ENCODE measurements at places on chromosomes 16 and 17. TPM values are rescaled to one million over a fixed set of nuclear protein-coding genes. Genes with fewer than 3 reads are reported as not detected.

The TP53I13 gene
- 72.6 TPM for total RNA-seq

The TRPV2 gene
- total RNA-seq = 11.3 TPM

The SLC25A39 gene
- 69.0 TPM for total RNA-seq

The MYLK3 gene
- total RNA-seq = 0.69 TPM

The TPSAB1 gene
- total RNA-seq = 146 TPM

The CPNE7 gene
- total RNA-seq = not detected

The CACNG3 gene
- total RNA-seq = not detected

The TRIM47 gene
- 67.8 TPM for total RNA-seq

GRCh38 chr16:75042426-75043174 is 43.8 kb downstream of the ZNRF1 start:
- H3K27ac ChIP-seq = peak overlapping the region; percentile 42
- H3K4me3 ChIP-seq = no peak overlapping the region
- no peak for DNase-seq
- H3K36me3 ChIP-seq = no peaks in the 10 kb centered on the region
- H3K27me3 ChIP-seq = no peaks in the 10 kb centered on the region
- peaks cover 53% of the 10 kb centered on the region for H3K4me1 ChIP-seq

GRCh38 chr17:77704048-77704815 is 254.3 kb upstream of the TNRC6C start:
- H3K36me3 ChIP-seq = no peaks in the 10 kb centered on the region
- H3K27me3 ChIP-seq = no peaks in the 10 kb centered on the region
- no peak for DNase-seq
- H3K27ac ChIP-seq = no peak overlapping the region

DNA sequence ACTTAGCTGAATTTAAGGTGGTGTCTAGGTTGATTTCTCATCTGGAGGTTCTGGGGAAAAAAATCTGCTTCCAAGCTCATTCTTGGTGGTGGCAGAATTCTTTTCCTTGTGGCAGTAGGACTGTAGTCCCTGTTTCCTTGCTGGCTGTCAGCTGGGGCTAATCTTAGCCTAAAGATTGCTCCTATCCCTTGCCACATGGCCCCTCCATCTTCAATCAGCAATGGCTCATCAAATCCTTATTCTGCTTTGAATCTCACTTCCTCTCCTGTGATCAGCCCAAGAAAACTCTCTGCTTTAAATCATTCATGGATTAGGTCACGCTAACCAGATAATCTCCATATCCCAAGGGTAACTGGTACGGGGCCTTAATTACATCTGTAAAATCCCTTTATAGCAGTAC is 6.6 kb downstream of the FAM20A start:
- H3K4me3 ChIP-seq = no peak overlapping the region
- no peak overlapping the region for H3K27ac ChIP-seq
- peak; percentile 66 for DNase-seq
- peaks cover 7% of the 10 kb centered on the region for H3K4me1 ChIP-seq
- H3K36me3 ChIP-seq = no peaks in the 10 kb centered on the region

GRCh38 chr16:50580180-50580798 is 32.1 kb downstream of the NKD1 start:
- peaks cover 68% of the 10 kb centered on the region for H3K4me1 ChIP-seq
- no peaks in the 10 kb centered on the region for H3K36me3 ChIP-seq
- no peak for DNase-seq
- no peaks in the 10 kb centered on the region for H3K27me3 ChIP-seq
- H3K4me3 ChIP-seq = no peak overlapping the region

DNA sequence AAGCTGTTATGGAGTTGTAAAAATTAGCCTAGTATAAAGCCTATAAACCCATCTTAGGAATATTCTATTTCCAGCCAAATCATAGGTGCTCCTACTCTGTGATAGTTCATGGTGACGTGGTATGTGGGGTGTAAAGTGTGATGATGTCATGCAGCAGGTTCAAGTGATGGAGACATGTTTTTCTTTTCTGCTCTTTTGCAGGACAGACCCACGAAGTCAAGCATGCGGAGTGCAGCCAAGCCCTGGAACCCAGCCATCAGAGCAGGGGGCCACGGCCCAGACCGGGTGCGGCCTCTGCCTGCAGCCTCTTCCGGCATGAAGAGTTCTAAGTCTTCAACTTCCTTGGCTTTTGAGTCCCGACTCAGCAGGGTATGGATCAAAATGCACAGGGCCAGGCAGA is 87.3 kb downstream of the SPECC1 start:
- peaks cover 19% of the 10 kb centered on the region for H3K4me1 ChIP-seq
- no peak overlapping the region for H3K27ac ChIP-seq
- H3K36me3 ChIP-seq = peaks cover 5% of the 10 kb centered on the region
- H3K27me3 ChIP-seq = no peaks in the 10 kb centered on the region

GRCh38 chr17:19747829-19748806 is at the start of gene ALDH3A1:
Gene ALDH3A1 (minus strand): TSS chr17:19748298. CDS start chr17:19745129, 3,169 bp downstream.
- no peaks in the 10 kb centered on the region for H3K27me3 ChIP-seq
- DNase-seq = no peak
- H3K4me3 ChIP-seq = no peak within 1 kb of the TSS
- peaks cover 12% of the 10 kb centered on the region for H3K4me1 ChIP-seq

GRCh38 chr16:15966420-15966819 is 17.0 kb downstream of the ABCC1 start:
- H3K27me3 ChIP-seq = no peaks in the 10 kb centered on the region
- DNase-seq = no peak
- peaks cover 97% of the 10 kb centered on the region for H3K4me1 ChIP-seq
- no peak overlapping the region for H3K4me3 ChIP-seq
- H3K36me3 ChIP-seq = no peaks in the 10 kb centered on the region

- DNase-seq = peak; percentile 90
- no peak overlapping the region for H3K27ac ChIP-seq
- H3K4me1 ChIP-seq = no peaks in the 10 kb centered on the region
- peaks cover 58% of the 10 kb centered on the region for H3K27me3 ChIP-seq
- H3K4me3 ChIP-seq = no peak overlapping the region
- no peaks in the 10 kb centered on the region for H3K36me3 ChIP-seq
Observed at GRCh38 chr17:8830141-8830540, 31.0 kb upstream of the MFSD6L start.

GRCh38 chr16:77715145-77715544 is 7.2 kb upstream of the NUDT7 start:
- H3K4me3 ChIP-seq = no peak overlapping the region
- no peaks in the 10 kb centered on the region for H3K36me3 ChIP-seq
- no peaks in the 10 kb centered on the region for H3K4me1 ChIP-seq
- no peak overlapping the region for H3K27ac ChIP-seq

GRCh38 chr17:7238420-7239090 is 702 bp downstream of the PHF23 start:
- H3K4me1 ChIP-seq = peaks cover 37% of the 10 kb centered on the region
- H3K4me3 ChIP-seq = peak overlapping the region; percentile 69
- peak overlapping the region; percentile 97 for H3K27ac ChIP-seq
- no peak for DNase-seq
- H3K27me3 ChIP-seq = no peaks in the 10 kb centered on the region

DNA sequence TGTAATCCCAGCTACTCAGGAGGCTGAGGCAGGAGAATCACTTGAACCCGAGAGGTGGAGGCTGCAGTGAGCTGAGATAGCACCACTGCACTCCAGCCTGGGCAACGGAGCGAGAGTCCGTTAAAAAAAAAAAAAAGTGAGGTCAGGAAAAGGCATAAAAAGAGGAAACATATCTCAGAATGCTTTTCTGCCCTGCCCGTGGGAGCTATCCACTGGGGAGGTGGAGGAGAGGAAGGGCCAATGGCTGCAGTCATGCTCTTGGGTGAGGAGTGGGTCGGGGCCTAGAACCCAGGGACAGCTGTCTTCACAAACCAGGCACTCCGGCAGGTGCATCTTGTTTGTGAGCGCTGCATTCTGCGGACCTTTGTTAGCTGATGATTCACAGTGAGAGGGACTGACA is 60.0 kb upstream of the CDC42EP4 start:
- no peaks in the 10 kb centered on the region for H3K4me1 ChIP-seq
- H3K27ac ChIP-seq = no peak overlapping the region
- H3K4me3 ChIP-seq = no peak overlapping the region
- DNase-seq = no peak
- no peaks in the 10 kb centered on the region for H3K36me3 ChIP-seq
- H3K27me3 ChIP-seq = no peaks in the 10 kb centered on the region

GRCh38 chr17:76700617-76701470 is 9.9 kb downstream of the MXRA7 start:
- H3K4me1 ChIP-seq = peaks cover 97% of the 10 kb centered on the region
- peaks cover 4% of the 10 kb centered on the region for H3K36me3 ChIP-seq
- H3K27ac ChIP-seq = peak overlapping the region; percentile 96
- peak overlapping the region; percentile 33 for H3K4me3 ChIP-seq
- peak; percentile 94 for DNase-seq

GRCh38 chr16:78323315-78323714 is 223.9 kb downstream of the WWOX start:
- no peak for DNase-seq
- no peaks in the 10 kb centered on the region for H3K4me1 ChIP-seq
- no peak overlapping the region for H3K4me3 ChIP-seq
- H3K36me3 ChIP-seq = no peaks in the 10 kb centered on the region
- H3K27me3 ChIP-seq = no peaks in the 10 kb centered on the region
- no peak overlapping the region for H3K27ac ChIP-seq

- no peaks in the 10 kb centered on the region for H3K36me3 ChIP-seq
- no peaks in the 10 kb centered on the region for H3K27me3 ChIP-seq
- H3K27ac ChIP-seq = peak overlapping the region; percentile 86
- H3K4me3 ChIP-seq = peak overlapping the region; percentile 55
- DNase-seq = no peak
Observed at GRCh38 chr17:50944054-50944901, 78.1 kb upstream of the TOB1 start.

GRCh38 chr16:83458612-83459011 is 349.2 kb upstream of the HSBP1 start:
- no peak overlapping the region for H3K4me3 ChIP-seq
- H3K36me3 ChIP-seq = no peaks in the 10 kb centered on the region
- no peaks in the 10 kb centered on the region for H3K27me3 ChIP-seq
- no peaks in the 10 kb centered on the region for H3K4me1 ChIP-seq

DNA sequence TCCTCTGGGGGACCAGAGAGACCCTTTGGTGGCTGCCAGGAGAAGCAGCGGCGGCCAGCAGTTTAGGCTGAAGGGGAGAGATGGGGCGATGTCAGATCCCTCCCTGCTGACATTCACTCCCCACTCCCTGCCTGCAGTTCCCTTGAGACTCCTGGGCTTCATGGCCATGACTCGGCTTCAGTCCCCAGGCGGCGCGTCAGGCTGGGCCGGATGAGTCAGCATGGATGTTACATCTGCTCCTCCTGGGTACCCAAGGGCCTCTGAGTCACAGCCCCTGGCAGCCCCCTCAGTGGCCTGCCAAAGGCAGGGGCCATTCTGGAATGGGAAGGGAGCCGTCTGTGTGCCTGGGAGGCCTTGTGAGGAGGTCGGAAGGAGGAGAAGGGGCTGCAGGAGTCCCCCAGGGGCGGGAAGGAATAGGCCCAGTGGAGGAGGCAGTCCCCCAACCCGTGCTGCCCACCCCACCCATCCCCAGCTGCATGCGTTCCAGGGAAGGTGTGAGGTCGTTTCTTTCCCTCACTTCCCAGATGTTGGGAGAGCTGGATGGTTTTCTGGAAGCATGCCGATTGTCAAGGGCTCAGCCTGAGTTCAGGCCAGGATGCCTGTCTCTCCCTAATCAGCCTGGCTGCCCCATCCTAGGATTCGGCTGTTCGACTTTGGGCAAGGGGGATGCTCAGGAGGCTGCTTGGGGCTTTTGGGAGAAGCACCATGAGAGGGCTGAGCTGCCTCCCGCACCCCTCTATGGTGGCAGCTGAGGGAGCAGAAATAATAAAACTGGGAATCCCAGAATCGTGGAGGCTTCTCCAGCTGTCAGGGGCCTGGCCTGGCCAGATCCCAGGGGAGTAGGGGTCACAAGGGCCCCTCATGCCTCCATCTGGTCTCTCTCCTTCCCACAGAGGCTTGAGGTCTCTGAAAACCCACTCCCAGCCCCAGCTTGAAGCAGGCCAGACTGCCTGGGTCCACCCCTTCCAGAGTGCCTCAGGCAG is 9.7 kb downstream of the RHBDL3 start:
- peaks cover 3% of the 10 kb centered on the region for H3K4me1 ChIP-seq
- no peak overlapping the region for H3K4me3 ChIP-seq
- H3K27me3 ChIP-seq = no peaks in the 10 kb centered on the region
- DNase-seq = no peak
- H3K36me3 ChIP-seq = no peaks in the 10 kb centered on the region
- H3K27ac ChIP-seq = no peak overlapping the region
